Activated CD4-positive, alpha-beta T cell treated with anti-CD3 and anti-CD28 coated beads, Interleukin-2, amount 50 U/mL, for 4 hours (primary cell): ENCODE measurements at places on chromosomes 7 and 10.

DNA sequence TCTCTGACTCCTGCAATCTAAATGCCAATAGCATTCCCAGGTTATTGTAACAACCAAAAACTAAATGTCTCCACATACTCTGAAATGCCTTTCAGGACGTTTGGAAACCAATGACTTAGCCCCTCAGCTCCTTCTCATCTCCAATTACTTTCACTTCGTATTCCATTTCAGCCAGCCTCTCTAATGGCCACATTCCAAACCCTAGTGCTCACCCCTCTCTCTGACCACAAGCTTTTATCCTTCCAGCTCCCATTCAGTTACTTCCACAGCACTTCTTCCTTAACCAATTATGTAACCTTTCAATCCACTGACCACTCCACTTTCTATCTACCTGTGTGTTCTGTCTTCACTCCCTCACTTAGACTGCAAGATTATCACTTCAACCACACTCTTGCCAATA is 4.3 kb downstream of the NOC3L start:
- no peak for DNase-seq

DNA sequence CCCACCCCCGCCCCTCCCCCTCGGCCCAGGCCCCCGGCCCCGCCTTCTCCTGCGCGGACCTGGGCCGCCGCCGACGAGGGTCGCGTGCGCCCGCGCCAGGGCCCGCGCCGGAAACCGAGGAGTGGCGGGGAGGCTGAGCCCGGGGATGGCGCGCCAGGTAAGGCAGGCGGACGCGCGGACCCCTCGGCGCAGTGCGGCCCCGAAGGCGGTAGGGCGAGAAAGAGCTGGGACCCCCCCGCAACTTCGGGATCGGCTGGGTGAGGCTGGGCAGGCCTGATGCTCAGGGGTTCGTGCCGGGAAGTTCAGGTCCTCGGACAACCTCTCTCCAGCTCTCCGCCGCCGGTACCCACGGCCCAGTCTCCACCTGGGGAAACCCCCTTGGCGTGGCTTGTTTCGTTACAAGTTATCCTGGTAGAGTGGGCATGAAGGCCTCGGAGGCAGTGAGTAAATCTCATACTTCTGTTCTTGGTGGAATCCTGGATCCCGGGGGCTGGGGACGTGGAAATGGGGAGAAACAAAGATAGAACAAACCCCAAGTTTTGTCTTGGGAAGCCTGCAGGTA is 58.4 kb downstream of the ZNF467 start:
- DNase-seq, result peak; percentile 38

DNA sequence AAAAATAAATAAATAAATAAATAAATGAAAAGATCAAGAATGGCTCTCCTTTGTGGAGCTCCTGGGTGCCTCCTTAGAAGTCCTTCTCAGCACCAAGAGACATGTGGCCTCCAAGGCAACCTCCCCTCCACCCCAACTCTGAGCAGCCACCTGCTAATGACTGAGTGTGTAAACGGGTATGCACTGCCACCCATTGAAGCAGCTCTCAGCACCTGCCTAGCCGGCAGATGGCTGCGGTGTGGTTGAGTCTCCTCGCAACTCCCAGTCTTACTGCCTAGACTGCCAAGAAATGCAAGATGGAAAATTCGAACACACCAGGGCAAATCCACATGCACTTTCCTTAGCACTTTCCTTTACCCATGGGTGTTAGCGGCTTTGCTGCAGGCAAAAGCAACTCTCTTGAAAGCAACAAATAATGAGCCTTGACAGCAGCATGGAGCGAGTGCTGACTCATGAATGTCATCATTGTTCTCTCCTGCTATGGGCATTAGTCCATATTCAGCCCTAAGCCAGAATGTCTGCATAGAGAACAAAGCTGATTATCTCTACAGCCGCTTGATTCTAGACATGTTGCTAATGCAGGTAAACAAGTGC is 913.9 kb upstream of the AUTS2 start:
- DNase-seq, result no peak

DNA sequence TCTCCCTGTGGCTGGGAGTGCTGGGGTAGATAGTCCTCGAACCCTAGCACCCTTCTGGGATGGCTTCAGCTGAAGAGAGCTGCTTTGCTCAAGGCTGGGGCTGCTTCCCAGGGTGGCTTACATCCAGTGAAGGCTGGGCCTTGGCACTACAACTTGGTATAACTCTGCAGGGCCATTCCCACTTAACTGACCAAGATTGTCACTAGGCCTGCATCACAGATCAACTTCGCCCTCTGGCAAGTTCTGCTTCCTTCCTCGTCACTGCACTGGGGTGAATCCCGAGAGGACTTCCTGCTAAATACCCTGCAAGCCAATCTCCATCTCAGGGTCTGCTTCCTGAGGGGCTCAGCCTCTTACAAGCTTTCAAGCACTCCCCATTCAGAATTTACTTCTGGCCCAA is 195.2 kb downstream of the DOCK4 start:
- DNase-seq, result no peak

DNA sequence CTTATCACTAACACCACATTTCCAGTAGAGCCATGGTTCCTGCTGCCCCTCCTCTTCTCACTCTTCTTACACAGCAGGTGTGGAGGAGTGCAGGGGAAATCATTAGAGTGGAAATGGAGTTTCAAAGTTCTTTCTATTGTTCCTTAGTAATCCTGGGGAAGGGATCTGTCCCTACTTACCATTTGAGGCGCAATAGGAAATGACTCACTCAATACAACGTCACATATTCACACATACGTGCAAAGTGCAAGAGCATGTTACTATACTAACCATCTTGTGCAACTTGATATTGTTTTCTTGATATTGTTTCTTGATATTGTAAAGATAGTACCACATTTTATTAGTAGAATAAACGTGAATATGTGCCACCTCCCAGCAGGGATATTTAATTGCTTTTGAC is 1010.2 kb downstream of the DNAJB9 start:
- DNase-seq, result no peak

- DNase-seq, result no peak
These were observed 246.4 kb downstream of the CCDC3 start for GRCh38 chr10:12755075-12755474.
